ENCODE measurements at places on chromosomes 13 and 19.

DNA sequence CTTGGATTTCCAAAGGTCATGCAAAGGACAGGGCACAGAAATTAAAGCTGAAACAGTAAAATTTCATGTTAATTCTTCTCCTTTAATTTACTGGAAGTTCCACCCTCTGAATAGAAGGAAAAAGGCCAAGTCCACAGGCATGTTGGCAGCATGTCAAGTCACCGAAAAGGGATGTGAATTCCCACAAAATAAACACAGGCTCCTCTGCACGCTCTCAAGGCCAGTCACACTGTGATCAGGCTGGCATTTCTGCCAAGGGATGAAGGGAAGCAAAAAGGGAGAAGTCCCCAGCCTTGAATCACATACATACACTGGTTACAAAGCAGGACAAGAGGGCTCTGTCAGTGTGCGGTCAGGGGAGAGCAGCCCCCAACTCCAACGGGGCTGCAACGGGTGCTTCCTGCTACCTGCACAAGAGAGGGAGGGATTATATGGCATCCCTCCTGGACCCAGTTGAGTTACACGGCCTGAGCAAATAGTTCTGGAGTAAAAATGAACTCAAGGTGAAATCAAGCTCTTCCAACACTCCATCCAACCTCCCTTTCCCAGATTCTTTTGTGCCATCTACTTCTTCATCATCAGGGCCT, 6.9 kb downstream of the DCLK1 start:
- peak; percentile 15 for DNase-seq

DNA sequence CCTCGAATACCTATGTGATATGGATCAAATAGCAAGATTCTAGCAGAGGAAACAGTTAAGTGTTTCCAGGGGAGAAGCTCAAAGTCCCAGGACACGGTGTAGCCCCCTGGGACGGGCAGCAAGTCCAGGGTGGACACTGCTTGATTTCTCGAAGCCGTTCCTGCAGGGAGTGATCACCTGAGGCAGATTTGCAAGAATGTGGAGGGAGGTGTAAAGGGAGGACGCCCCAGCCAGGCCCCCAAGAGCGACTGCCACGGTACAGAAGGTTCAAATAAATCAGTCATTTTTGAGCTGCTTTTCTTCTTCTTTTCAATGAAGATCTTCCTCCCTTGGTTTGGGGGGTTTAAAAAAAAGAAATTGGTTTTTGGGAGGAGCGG, 41.4 kb downstream of the KLF2 start:
- no peak for DNase-seq

DNA sequence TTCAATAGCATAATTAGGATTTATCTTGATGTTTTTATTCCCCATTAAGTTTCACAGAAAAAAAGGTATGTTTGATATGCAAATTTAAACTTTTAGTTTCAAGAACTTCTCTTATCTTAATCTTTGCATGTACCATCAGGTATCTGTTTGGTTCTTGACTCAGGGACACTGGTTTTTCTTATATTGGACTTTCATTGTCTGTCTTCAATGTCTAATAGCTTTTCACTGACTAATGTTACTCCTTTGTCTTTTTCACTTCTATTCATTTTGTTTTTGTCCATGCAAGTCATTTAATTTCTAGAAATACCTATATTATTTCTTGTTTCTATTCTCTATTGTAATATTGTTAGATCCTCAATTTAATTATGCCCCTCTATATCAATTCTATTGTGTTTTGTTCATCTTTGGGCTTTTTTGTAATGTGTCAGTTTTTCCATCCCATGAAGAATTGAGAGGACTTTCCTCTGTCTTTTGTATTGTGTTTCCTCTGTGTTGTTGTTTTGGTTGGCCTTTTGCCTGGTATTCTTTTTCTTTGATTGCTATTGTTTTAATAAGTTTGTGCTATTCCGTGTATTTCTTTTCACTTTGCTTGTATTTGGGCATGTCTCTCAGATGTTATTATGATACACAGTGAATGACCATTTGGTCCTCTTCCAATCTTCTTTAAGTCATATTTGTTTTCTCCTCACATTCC, 58.3 kb upstream of the ANKRD10 start:
- DNase-seq: no peak

GRCh38 chr13:39900106-39900750, 244.8 kb downstream of the COG6 start:
- DNase-seq: no peak

DNA sequence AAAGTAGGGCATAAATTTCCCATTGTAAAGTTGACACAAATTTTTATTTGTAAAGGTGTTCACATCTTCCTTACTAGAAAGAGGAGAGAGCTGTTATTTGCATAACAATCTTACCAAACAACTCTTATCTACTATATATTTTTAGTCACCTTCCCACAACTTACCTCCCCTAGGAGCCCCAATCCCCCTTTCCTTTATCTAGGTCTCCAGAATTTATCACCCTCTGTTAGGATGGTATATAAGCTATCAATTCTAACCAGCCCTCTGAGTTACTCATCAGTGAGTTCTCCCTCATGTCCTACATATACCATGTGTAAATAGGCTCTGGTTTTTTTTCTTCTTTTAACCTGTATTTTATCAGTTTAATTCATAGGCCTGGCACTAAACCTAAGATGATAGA, 62.2 kb downstream of the DCT start:
- DNase-seq: no peak

GRCh38 chr13:81929988-81930387, 1589.1 kb upstream of the SPRY2 start:
- peak; percentile 11 for DNase-seq

GRCh38 chr13:34748596-34748995, 193.5 kb upstream of the NBEA start:
- no peak for DNase-seq

DNA sequence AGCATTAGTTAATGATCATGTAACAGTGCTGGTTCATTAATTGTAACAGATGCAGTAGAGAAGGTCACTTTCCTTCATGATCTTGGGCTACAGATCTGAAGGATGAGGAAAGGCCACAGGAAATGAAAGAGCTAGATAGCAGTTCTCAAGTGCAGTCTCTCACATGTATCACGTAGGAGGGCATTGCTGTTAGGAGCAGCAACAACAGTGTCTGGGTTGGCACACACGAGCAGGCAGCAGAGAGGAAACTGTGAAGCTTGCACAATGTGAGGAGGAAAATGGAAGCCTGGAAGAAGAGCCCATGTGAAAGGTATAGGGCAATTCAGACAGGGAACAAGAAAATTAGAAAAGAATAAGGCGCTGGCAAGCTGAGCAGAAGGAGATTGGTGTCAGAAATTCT, 1741.5 kb downstream of the PCDH9 start:
- no peak for DNase-seq

GRCh38 chr13:70856711-70857110, 748.5 kb upstream of the KLHL1 start:
- DNase-seq: no peak

- no peak for DNase-seq
These were observed 29.4 kb downstream of the DNM2 start for GRCh38 chr19:10747271-10747670.

- no peak for DNase-seq
These were observed 488.1 kb downstream of the COG6 start for GRCh38 chr13:40143559-40143958.

DNA sequence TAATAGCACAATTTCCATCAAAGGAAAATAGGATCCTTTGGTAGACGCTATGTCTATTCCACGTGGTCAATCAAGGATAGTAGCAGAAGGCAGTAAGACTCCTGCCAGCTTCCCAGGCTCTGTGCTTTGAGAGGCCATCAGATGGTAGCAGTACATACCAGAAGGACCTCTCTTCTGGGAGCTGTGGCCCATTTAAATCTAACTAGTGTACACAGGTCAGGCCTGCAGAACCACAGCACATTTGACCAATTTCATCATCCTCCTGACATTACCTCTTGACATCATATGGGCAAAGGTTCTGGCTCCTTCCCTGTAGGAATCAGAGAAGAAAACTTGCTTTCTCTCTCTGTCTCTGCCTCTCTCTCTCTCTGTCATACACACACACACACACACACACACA, 229.6 kb upstream of the HTR2A start:
- DNase-seq: no peak

DNA sequence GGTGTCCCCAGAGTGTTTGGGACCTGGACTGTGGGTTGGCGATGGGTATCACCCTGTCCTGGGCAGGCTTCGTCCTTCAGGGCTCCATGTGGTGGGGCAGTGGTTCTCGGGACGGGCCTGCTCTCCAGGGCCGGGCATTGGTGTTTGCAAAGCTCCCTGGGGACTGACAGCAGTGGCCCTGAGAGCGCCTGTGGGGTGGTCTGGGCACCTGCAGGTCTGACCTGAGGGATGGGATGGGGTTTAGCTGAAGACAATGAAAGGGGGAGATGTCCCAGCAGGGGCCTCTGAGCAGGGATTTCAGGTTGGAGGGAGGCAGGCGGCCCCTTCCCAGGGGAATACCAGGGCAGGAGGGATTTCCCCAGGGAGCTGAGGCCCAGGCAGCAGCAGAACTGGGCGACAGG, 68.3 kb upstream of the MCF2L start:
- no peak for DNase-seq

DNA sequence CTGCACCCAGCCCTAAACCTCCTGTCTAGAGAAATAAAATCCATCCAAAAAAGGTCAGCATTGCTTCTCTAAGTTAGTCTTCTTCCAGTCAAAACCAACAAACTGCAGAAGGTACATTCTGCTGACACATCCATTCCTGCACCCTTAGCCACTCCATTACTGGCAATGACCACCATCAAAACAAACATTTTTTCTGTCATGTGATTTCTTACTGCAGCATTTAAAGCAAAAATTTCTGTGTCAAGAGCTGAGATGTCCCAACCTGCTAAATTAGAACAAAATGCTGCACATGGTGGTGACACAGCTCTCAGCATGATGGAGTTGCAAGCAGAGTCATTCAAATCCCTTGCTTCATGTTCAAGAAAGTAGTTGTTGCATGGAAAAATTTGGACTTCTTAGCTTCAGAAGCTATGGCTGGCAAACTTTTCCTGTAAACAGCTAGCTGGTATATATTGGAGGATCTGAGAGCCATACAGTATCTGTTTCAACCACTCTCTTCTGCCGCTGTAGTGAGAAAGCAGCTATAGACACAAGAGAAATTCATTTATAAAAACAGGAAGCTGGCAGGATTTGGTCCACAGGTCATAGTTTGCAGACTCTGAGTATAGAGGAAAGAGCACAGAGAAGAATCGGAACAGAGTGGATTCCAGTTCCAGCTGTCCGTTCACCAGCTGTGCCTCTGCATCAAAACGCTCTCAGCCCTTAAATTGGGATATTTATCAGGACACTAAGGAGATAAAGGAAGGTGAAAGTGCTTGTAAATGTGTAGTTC, 17.4 kb downstream of the RUBCNL start:
- DNase-seq: no peak

DNA sequence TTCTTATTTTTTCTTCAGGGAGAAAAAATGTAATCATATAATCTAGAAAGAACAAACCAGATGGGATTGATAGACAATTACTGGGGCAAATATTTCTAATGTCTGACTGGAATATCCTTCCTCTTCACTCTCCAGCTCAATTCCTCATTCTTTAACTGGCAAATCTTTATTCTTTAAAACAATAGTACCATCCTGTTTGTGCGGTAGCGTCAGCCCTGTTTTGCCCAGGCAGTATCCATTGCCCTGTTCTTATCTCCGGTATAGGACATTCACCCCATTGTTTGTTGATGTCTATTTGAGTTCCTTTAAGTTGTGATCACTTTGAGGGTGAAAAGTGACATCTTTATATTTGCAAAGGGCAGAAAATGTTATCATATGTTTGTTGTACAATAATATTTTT, 185.4 kb downstream of the POSTN start:
- no peak for DNase-seq

DNA sequence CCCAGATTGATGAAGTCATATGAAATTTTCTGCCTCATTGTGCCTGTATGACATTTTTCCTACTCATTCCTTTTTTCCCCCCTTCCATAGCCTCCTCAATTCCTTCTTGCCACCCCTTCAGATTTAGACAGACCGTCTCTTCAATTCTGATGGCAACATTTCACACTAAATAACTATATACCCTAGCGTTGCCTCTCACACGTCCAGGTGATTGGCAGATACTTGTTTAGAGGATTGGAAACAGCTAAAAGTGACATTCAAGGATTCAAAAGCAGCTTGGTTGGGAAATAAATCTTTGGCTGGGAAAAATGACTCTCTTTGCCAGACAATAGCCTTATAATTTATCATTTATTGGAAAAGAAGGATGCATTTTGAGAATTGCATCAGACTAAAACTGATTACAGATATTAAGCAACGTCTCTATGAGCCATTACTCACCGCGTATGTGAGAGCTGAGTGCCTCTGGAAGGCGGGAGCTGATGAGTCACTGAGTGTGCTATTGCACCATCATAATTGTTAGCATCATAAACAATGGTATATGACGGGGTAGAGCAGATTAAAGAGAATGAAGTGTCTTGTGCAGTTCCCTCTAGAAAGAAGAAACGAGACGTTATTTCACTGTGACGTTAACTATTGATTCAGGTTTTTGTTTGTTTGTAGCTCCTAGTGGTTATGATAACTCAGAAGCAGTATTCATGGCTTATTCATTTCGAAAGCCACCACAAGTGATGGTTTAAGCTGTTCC, 61.1 kb upstream of the FAM216B start:
- DNase-seq: no peak

DNA sequence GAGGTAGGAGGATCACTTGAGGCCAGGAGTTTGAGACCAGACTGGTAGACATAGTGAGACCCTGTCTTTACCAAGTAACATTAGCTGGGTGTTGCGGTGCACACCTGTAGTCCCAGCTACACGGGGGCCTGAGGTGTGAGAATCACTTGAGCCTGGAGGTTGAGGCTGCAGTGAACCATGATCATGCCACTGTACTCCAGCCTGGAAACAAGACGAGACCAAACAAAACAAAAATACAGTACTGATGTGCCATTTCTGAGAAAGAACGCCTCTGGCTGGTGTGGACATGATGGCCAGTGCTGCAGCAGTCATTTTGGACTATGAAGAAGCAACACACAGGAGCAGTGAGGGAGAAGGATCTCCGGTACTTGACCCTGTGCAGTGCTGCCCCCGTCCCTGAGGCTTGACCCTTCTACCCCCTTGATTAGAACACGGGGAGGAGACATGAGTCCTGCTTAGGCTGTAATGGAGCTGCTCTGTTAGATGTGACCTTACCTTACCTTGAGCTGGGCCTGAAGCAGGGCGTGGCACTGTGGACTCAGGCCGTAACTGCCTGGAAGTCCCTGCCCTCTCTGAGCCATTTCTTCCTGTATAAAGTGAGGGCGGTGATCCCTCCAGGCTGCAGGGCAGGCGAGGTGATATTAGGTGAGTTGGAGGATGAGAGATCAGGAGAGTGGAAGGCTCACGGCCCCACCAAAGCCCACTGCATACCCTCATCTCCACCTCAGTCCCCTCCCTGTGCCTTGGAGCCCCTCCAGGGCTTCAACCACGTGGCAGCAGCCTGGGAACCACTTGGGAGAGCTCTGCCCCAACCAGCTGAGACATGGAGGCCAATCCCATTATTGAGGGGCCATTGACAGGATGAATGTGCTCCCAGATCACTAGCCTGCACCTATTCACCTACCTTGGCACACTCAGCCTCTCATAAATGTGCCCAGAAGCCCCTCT, 5.9 kb downstream of the RPL18A start:
- no peak for DNase-seq
